Astrocyte (in vitro differentiated cells and primary cell): ENCODE measurements at places on chromosomes 11 and 22. TPM values are rescaled to one million over a fixed set of nuclear protein-coding genes. Genes with fewer than 3 reads are reported as not detected.

DNA sequence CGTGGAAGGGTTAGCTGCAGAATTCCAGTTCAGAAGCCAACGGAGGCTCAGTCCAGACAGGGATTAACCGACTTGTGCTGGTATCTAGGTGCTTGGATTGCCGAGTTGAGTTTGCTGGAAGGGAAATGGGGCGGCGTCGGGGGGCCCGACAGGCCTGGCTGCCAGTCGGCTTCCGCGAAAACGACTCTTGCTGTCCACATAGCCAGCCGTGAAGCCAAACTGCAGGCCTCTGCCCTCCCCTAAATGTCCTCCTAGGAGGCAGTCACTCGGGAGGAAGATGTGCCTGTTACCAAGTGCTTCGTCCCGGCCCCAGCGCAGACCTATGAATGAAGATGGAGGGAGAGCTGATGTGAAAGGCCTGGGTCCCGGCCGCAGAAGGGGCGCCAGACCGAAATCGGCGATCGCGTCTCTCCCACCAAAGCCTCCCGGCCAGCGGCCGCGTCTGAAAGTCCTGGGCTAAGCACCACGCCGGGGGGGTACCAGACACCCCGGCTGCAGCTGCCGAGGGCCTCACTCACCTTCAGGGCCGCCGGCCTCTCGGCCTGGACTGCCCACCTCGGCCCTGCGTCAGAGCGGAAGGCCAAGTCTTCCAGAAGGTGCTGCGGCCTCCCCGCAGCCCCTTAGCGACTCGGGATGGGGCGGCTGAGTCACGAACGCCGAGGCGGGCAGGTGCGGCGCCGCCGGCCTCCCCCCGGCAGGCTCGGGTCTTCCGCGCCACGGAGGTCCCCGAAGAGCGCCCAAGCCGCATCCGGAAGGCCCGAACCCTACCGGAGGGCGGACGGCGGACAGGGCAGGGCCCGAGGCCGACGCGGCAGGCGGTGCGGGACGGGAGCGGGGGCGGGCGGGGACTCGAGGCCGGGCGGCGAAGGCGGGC is 7.5 kb downstream of the DPAGT1 start:
- H3K4me1 ChIP-seq = peaks cover 17% of the 10 kb centered on the region
- peak overlapping the region; percentile 79 for H3K4me3 ChIP-seq
- DNase-seq = peak; percentile 26
- H3K36me3 ChIP-seq = peaks cover 22% of the 10 kb centered on the region
- peak overlapping the region; percentile 75 for H3K27ac ChIP-seq
- no peaks in the 10 kb centered on the region for H3K27me3 ChIP-seq

GRCh38 chr22:17774926-17775685 is 837 bp upstream of the BID start:
- peaks cover 22% of the 10 kb centered on the region for H3K4me1 ChIP-seq
- H3K27me3 ChIP-seq = no peaks in the 10 kb centered on the region
- H3K36me3 ChIP-seq = no peaks in the 10 kb centered on the region
- DNase-seq = no peak

DNA sequence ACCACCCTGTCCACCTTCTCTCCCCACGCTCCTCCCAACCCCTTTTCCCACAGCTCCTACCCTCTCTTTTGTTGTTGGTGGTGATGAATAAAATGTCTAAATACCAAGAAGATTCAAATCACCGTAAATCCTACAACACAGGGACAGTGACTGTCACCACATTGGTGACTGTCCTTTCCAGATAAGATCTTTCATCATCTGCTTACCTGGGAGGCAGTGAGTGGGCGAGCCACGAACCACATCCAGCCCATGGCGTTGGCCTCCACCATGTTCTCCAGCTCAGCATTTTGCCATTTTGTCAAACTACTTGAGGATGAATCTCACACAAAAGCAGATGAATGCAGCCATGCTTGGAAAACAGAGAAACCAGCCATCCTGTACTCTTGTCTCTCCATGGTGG is 6.7 kb upstream of the CYTH4 start:
- no peaks in the 10 kb centered on the region for H3K27me3 ChIP-seq
- peaks cover 16% of the 10 kb centered on the region for H3K4me1 ChIP-seq
- H3K36me3 ChIP-seq = no peaks in the 10 kb centered on the region
- no peak overlapping the region for H3K27ac ChIP-seq
- no peak for DNase-seq

GRCh38 chr11:117011541-117011898 is 86.7 kb downstream of the SIK3 start:
- H3K36me3 ChIP-seq = peaks cover 2% of the 10 kb centered on the region
- H3K27ac ChIP-seq = peak overlapping the region; percentile 65
- H3K4me3 ChIP-seq = no peak overlapping the region

DNA sequence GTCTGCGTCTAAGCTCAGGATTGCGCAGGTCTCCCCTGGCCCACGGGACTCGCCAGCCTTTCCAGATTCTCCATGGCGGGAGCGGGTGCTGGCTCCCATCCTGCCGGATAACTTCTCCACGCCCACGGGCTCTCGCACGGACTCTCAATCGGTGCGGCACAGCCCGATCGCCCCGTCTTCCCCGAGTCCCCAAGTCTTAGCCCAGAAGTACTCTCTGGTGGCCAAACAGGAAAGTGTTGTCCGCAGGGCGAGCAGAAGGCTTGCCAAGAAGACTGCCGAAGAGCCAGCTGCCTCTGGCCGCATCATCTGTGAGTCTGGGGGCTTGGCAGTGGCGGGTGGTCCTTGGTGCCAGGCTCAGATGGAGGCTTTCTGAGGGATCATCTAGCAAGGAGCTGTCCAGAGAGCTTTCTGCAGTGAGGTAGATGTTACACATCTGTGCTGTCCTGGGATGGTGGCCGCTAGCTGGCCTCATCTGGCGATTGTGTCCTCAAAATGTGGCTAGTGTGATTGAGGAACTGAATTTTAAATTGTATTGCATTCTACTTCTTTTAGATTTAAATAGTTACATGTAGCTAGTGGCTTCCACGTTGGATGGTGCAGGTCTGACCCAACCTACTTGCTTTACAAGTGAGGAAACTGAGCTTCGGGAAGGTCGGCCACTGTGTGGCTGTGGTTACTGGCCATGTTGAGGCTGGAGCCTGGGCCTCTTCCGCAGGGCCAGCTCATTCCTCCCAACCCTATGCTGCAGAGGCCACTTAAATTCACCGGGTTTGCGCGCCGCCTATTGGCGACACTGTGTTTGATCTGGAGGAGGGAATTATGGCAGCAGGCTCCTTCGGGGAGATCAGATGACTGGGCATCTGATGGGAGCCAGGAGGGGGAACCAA is 6.7 kb downstream of the INCENP start:
- no peak overlapping the region for H3K27ac ChIP-seq
- no peak overlapping the region for H3K4me3 ChIP-seq
- DNase-seq = no peak
- peaks cover 3% of the 10 kb centered on the region for H3K4me1 ChIP-seq

GRCh38 chr22:39264349-39265038 is 19.7 kb upstream of the PDGFB start:
- H3K4me3 ChIP-seq = no peak overlapping the region
- H3K4me1 ChIP-seq = peaks cover 5% of the 10 kb centered on the region
- no peak for DNase-seq
- no peak overlapping the region for H3K27ac ChIP-seq
- H3K27me3 ChIP-seq = no peaks in the 10 kb centered on the region

DNA sequence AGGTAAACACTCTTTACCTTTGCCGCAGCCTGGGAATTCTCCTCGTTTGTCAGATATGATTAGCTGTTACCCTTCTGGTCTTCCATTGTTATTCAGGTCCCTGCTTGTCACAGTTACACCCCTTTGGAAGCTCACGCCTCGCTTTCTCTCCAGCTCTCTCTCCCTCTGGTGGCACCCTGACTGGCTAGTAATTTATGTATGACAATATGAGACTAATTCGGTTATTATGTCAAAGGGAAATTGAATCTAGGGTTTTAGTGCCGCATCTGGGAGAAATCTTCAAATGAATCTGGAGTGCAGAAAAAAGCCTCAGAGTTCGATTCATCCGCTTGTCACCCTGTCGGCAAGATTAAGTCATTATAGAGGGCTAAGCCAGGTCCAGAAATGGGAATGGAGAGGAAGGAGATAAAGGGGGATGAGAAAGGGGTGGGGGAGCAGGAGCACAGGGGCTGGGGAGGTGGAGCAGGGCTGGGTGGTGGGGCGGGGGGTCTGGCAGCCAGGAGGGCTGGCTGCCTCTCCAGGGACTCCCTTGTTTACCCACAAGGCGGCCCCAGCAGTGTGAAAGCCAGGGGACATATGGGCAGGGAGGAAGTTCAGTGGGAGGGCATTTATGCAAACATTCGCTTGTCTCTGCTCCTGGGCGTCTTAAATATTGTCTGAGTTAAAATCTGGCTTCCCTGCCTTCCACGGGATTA is 179.0 kb upstream of the NECTIN1 start:
- no peaks in the 10 kb centered on the region for H3K4me1 ChIP-seq
- H3K36me3 ChIP-seq = no peaks in the 10 kb centered on the region
- no peak overlapping the region for H3K4me3 ChIP-seq
- H3K27ac ChIP-seq = no peak overlapping the region
- peaks cover 6% of the 10 kb centered on the region for H3K27me3 ChIP-seq
- DNase-seq = no peak

DNA sequence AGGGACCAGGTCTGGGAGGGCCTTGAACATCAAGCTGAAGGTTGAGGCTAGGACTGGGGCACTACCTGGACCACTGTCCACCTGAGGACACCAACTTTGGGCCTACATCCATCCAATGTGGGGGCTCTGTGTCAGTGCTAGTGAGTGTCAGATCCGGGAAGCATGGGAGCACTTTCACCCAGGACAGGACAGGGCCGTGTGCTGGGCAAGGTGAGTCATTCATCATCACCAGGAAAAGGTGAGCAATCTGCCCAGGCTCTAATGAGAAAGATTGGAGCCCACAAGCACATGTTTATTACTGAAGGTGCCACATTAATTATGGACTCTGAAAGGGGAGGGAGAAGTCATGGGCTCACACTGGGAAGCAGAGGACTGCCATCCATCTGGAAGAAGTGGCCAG is 39.7 kb upstream of the DRD2 start:
- no peaks in the 10 kb centered on the region for H3K36me3 ChIP-seq
- H3K4me1 ChIP-seq = no peaks in the 10 kb centered on the region
- DNase-seq = no peak
- no peaks in the 10 kb centered on the region for H3K27me3 ChIP-seq

DNA sequence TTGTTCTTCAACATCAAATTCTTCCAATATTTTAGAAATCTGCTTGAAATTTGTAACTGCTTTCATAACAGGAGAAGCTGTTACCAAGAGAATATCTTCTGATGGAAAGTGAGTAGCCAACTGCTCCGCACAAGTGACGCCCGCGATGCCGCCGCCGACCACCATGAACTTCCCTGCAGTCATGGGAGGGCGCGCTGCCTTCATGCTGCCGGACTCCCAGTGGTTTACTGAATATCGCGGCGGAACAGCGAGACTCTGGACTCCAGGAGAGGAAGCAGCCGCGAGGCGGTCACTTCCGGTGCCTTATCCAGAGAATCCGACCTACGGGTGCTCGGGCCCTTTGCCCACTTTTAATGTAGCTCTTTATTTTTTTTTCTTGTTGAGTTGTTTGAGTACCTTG is 190.6 kb downstream of the GUCY1A2 start:
- no peaks in the 10 kb centered on the region for H3K27me3 ChIP-seq
- no peak for DNase-seq
- no peaks in the 10 kb centered on the region for H3K36me3 ChIP-seq
- no peaks in the 10 kb centered on the region for H3K4me1 ChIP-seq
- no peak overlapping the region for H3K27ac ChIP-seq

DNA sequence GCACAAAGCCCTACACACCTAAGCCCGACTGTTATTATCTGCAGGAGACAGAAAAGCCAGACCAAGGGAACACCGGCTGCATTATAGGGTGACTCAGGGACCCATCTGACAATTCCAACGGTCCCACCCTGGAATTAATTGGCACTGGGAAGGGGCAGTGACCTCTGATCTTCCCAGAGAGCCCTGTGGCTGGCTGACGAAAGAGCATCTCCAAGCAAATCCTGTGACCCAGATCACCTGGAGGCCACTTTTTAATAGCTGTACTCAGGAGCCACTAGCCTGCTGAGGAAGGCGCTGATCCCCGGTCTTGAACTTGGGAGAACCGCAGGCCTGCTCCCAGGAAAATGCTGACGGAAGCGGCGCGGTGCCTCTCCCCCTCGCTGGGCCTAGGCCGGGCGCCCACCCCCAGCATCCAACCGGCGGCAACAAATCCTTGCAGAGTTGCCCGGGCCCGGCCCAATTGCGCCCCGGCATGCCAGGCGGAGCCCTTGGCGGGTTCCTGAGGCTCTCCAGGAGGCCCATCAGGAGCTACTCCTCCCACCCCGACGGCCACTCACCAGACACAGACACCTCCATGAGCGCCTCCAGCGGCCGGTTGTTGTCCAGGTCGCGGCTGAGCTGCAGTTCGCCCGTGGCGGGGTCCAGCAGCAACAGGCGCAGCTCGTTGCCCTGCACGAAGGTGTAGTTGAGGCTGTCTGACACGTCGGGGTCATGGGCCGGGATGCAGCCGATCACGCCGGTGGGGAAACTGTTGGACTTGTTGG is 4.2 kb downstream of the CELSR1 start:
- H3K27me3 ChIP-seq = no peaks in the 10 kb centered on the region
- no peak for DNase-seq
- H3K4me1 ChIP-seq = peaks cover 23% of the 10 kb centered on the region
- H3K27ac ChIP-seq = no peak overlapping the region
- no peaks in the 10 kb centered on the region for H3K36me3 ChIP-seq
- peak overlapping the region; percentile 23 for H3K4me3 ChIP-seq

Gene TRIM77
- total RNA-seq = not detected in 2 replicates

Gene TRABD
- total RNA-seq = 34.0 and 35.7 TPM in 2 replicates

Gene CASP5
- not detected in 2 replicates for total RNA-seq

Gene STT3A
- 232 and 258 TPM in 2 replicates for total RNA-seq

Gene FIBIN
- total RNA-seq = 0.75 and 0.91 TPM in 2 replicates

Gene POTEH
- total RNA-seq = not detected in 2 replicates

Gene SLC22A25
- not detected in 2 replicates for total RNA-seq
